ENCODE measurements at places on chromosomes 1 and 21. TPM values are rescaled to one million over a fixed set of nuclear protein-coding genes. Genes with fewer than 3 reads are reported as not detected.

DNA sequence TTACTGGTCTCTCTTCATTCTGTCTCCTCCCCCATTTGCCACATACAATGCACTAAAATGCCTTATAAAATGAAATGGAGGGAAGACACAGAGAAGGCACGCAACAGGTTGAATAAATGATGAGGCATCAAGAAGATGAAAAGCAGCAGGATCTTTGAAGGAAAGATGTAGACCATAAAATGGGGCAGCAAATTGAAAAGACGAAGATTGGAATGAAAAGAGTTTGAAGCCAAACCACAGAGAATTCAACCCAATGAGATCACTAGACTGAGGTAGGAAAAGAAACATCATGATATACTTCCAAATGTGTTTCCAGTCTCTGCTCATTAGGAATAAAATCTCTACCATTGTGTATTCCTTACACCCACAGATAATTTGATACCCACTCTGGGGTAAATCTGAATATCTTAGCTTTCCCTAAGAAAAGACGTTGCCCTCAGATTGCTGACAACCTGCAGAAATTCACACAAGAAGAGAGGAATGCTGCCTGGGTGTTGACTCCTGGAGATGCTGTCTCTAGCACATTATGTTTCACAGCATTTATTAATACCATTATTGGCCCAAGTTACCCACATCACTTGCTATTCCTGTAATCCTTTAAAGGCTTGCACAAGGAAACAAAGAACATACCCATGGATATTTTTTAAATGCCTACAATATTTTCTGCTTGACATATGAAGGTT lies 230.9 kb downstream of the LTN1 start:
- no peak for DNase-seq

DNA sequence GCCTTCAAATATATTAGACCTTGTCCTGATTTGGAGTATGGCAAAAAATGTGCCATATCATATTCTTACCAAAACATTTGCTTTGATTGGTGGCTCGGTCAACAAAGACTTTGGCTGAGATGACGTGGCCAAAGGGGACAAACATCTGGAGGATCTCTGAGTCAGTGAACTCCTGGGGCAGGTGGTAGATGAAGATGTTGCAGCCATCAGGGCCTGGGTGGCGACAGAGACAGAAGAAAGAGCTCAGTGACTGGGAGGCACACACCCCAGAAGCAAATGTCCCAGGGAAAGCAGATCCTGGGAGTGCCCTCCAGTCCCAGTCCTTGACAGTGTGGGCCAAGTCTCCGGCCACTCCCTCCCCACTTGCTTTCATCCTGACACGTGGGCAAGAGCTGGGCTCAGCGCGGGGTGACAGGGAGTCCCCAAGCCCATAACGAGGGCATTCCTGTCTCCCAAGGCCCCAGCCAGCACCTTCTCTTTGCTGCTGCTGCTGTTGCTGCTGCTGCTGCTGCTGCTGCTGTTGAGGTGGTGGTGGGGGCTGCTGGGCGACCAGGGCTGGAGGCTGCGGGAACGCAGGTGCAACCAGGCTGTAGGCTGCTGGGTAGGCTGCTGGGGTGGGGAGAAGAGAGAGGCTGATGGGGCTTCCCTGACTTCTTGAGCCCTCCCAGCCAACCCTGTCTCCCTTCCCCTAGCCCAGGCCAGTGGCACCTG lies 10.7 kb downstream of the CELF3 start:
- DNase-seq = no peak

GRCh38 chr1:173467426-173467825 lies 9.7 kb upstream of the PRDX6 start:
- DNase-seq = no peak

GRCh38 chr1:45057542-45057941 lies 45.5 kb downstream of the UROD start:
- DNase-seq = no peak

CACHD1 gene
- total RNA-seq = 6.4 TPM

- DNase-seq = peak; percentile 90
Measured at GRCh38 chr1:210293171-210293607, 35.5 kb upstream of the HHAT start.

ID3 gene
- total RNA-seq = 179 TPM

CD1C gene
- total RNA-seq = not detected

GJA8 gene
- not detected for total RNA-seq

DNA sequence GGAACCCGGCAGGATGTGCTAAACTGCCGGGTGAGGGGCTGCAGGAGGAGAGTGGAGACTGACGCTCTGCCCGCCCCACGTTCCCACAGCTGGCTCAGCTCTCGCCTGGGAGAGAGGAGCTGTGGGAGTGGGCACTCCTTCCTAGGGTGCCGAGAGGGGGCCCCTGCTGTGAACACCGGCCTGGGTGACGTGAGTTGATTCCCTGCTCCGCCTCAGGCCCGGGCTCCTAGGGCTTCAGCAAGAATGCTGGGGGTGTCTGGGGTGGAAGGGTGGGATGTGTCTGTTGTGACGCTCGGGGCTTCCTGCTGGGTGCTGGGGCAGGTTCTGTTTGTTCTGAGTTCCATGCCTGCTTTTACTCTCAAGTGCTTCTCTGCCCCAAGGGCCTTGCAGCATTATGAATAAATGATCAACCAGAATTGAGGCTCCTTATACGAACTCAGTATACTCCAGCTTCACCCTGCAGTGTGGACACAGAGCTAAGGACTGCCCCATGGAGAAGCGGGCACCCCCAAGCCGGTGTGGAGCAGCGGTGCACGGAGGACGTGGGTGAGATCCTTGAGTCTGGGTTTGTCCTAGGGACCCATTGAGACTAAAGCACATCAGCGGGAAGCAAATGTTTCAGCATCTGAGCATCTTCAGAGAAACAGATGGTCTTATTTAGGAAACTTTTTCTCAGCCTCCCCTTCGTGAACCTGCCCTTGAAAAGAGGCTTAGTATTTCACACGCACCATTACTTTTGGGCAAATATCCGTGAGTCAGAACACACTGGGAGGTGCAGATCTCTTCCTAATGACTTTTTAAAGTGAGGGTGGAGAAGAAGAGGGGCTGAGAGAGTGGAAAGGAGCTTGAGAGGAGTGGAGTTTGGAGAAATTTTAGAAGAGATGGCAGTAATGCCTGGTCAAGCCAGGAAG lies 41.7 kb downstream of the SYT6 start:
- no peak for DNase-seq

BNIPL gene
- 0.40 TPM for total RNA-seq

GRCh38 chr1:25924454-25924853 lies 18.2 kb upstream of the STMN1 start:
- DNase-seq = no peak

DNA sequence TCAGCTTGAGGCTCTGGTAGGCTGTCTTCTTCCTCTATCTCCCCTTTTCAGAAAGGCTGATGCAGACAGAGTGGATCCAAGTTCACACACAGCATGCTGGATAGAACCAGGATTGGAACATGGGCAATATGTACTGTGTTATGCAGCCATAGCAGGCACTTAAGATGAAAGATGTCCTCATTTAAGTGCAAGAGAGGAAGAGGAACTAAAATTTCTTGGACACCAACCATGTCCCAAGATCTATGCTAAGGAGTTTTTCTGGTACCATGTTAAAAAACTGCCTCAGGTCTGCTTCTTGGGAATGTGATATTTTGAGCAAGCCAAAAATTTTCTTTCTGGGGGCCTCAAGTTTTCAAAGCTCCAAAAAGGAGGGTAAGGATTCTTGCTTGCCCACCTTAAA lies 1.2 kb downstream of the SDHB start:
- DNase-seq = no peak

DNA sequence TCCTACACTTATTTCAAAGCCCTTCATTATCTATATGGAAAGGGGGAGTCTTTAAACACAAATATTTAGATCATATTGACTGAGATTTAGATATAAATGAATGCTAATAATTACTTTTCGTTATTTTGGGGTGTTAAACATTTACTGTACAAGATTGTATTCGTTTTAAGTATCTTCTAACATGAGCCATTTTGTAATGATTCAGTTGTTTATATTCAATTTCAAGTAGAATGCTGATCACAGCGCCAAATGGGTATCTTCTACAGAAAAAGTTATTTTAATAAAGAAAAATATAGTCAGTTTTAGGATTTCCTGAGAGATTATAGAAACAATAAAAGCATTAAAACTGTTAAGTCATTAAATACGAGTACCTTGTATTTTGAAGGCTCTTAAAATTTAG lies 104.5 kb upstream of the HNRNPU start:
- DNase-seq = no peak

GPR52 gene
- 3.6 TPM for total RNA-seq

NHLH1 gene
- not detected for total RNA-seq

OPTC gene
- total RNA-seq = not detected

- DNase-seq = peak; percentile 25
Measured at GRCh38 chr1:94727846-94728715, 92.1 kb upstream of the SLC44A3 start.

DNA sequence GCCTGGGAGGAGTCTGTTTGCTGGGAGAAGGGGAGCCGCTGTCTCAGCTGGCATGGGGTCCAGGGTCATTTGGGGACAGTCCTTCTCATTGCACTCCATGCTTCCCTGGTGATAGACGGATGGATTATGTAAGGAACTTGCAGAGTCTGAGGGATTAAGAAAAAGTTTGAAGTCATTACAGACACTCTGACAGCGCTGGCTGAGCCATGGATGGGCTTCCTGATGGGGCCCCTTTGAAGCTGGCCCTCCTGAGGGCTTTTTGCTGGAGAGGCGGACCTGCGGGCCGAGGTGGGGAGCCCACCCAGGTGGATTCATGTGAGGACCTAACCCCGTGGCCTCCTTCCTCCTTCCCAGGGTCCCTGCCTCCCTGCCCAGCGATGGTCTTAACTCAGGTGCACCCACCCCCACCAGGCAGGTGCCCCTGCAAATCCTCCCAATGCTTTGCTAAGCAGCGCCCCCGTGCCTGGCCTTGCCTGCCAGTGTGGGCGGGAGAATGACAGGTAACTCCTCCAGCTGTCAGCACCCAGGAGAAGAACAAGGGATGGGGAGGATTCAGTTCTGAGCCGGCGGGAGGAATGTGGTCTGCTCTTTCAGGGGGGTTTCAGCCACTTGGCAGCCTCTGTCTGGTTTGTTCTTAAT lies 24.2 kb upstream of the C1orf174 start:
- DNase-seq = no peak

- DNase-seq = no peak
Measured at GRCh38 chr1:47440599-47441081, 2.8 kb downstream of the FOXD2 start.

GRCh38 chr1:116325922-116326321 lies 47.1 kb upstream of the ATP1A1 start:
- no peak for DNase-seq

GRCh38 chr1:176779992-176780328 lies 317.0 kb downstream of the PAPPA2 start:
- DNase-seq = no peak

GRCh38 chr1:202086579-202087350 lies 36.0 kb upstream of the GPR37L1 start:
- no peak for DNase-seq

- DNase-seq = no peak
Measured at GRCh38 chr1:25538191-25538767, 5.1 kb upstream of the LDLRAP1 start.

GRCh38 chr1:53975861-53976260 lies 29.7 kb downstream of the LRRC42 start:
- no peak for DNase-seq

ELOVL1 gene
- total RNA-seq = 33.1 TPM

DNA sequence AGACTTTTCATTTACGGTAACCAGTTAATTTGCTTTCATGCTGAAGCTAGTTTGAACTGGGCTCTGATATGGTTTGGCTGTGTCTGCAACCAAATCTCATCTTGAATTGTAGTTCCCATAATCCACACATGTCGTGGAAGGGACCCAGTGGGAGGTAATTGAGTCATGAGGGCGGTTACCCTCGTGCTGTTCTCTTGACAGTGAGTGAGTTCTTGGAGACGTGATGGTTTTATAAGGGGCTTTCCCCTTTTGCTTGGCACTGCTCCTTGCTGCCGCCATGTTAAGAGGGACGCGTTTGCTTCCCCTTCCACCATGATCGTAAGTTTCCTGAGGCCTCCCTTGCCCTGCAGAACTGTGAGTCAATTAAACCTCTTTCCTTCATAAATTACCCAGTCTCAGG lies 10.3 kb upstream of the FHAD1 start:
- no peak for DNase-seq

GRCh38 chr1:94851571-94851970 lies 31.4 kb downstream of the SLC44A3 start:
- DNase-seq = no peak

RGS18 gene
- 2.2 TPM for total RNA-seq

DNAH14 gene
- 10.1 TPM for total RNA-seq

DNA sequence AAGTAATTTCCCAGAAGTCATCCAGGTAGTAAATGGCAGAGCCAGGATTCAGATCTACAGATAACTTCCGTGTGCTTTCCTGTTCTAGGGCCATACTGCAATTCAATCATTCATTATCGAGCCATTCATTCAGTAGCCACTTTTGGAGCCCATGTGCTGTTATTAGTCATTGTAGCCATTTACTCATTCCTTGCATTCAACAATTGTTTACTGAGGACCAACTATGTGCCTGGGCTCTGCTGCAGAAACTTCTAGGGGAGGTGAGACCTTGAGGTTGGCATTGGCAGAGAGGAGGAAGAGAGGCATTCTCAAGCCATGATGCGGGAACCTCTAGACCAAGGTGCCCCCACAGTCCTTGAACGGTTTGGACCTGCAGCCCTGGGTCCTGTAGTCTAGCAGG lies 27.9 kb downstream of the EPHB2 start:
- no peak for DNase-seq

DNA sequence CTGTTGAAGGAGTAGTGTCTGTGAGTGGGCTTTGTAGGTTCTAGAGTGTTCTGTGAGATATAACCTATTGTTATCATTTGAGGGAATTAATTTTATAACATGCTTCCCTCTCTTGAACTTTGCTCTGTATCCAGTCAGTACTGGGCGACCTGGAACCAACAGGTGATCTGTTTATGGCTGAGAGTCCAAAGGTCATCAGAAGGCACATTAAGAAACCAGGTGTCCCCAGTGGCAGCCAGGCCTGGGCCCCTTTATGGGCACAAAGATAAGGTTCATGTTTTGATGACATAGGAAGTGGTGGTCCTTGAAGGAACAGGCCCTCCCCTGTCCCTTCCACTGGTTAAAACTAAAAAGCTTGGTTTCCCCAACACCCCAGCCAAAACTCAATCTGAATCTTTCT lies 61.1 kb downstream of the FHAD1 start:
- no peak for DNase-seq

DNA sequence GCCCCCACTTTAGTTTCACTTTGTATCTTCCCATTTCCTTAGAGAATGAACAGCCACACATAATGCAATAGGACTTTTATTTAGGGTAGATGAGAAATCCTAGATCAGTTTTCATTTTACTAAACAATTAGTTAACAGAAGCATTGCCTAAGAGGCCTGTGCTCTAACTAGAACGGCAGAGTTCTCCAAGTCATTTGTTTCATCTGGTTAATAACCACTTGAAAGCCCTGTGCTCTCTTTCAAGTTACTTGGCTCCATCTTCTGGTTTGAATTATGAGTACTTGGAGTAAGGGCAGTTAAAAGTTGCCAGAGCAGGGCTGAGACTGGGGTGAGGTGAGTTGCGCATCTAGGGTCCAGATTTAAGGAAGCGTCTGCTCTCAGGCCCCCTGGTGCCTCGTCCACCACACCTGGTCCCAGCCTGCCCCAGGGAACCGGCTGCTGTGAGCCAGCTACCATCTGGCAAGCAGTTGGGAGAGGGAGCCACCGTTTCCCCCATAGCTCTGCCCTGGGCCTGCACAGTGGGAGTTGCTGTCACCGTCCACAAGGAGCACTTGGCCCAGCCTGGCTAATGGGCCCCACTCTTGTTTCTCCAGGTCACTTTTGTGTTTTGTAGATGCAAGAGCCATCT lies 18.1 kb upstream of the SLC44A3 start:
- peak; percentile 66 for DNase-seq

TCEA3 gene
- total RNA-seq = 40.5 TPM

USH2A gene
- 4.8 TPM for total RNA-seq

S100A3 gene
- 0.93 TPM for total RNA-seq
